DMS79 treated with DMSO at 0.1 percent for 48 hours (cell line): ENCODE measurements at places on chromosomes 3 and 15.
A peak's percentile ranks its signal among the peaks of the same experiment; 100 is the strongest.

DNA sequence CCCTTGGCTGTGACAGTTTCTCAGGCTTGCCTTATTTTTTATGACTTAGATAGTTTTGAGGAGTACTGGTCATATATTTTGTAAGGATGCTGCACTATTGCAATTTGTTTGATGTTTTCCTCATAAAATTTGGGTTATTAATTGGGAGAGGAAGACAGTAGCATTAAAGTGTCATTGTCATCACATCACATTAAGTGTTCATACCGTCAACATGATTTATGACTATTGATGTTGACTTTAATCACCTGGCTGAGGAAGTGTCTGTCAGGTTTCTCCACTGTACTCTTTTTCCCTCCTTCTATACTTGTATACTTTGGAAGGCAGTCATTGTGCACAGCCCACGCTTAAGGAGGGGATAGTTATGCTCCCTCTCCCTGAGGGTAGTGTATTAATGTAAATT is 26.9 kb downstream of the TRIM69 start:
- DNase-seq: no peak

GRCh38 chr15:100801256-100801900 is 78.3 kb upstream of the ALDH1A3 start:
- DNase-seq: no peak

- no peak for DNase-seq
Observed at GRCh38 chr3:195774917-195775316, 36.8 kb downstream of the MUC4 start.

- DNase-seq: no peak
Observed at GRCh38 chr15:76172782-76173181, 113.0 kb downstream of the TMEM266 start.

GRCh38 chr15:67512140-67512539 is 8.8 kb upstream of the C15orf61 start:
- no peak for DNase-seq

DNA sequence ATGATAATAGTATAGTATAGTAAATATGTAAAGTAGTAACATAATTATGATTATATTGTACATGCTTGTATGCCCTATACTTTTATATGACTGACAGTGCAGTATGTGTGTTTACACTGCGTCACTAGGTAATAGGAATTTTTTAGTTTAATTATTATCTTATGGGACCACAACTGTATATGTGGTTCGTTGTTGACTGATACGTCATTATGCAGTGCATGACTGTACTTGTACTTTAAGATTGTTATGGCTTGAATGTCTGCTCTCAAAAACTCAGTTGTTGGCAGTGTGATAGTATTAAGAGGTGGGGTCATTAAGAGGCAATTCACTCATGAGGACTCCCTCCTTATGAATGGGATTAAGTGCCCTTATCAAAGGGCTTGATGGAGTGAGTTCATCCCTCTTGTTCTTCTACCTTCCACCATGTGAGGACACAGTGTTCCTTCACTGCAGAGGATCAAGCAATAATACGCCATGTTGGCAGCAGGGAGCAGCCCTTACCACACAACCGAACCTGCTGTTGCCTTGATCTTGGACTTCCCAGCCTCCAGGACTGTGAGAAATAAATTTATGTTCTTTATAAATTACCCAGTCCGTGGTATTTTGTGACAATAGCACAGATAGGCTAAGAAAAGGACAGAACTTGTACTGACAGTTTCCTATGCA is 152.2 kb downstream of the NEK11 start:
- peak; percentile 22 for DNase-seq

GRCh38 chr3:159761369-159761768 is 227.3 kb upstream of the IL12A start:
- no peak for DNase-seq

GRCh38 chr3:38739396-38739689 is 76.7 kb downstream of the SCN10A start:
- no peak for DNase-seq

DNA sequence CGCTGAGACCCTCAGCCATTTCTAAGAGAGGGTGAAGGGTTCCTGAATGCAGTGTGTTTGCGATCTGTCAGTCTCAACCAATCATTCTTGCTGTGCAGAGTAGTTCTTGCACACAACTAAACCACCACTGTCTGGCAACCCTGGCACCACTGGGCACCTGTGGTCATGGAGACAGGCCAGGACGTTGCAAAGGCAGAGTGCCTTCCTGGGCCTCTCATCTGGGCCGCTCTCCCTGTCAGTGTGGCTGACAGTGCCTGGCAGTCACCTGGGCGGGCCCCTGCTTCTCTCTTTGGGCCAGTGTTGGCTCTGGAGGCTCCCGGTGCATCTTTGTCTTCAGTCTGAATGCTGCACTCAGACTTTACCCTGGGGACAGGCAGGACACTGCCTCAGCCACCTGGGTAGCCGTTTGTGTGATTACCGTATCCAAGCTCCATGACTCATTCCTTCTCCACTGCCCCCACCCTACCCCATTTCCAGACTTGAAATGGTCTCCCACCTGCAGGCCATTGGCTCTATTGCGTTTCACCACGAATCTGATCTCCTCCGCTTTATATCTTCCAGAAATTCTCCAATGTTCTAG is 104.6 kb upstream of the KLF13 start:
- no peak for DNase-seq

DNA sequence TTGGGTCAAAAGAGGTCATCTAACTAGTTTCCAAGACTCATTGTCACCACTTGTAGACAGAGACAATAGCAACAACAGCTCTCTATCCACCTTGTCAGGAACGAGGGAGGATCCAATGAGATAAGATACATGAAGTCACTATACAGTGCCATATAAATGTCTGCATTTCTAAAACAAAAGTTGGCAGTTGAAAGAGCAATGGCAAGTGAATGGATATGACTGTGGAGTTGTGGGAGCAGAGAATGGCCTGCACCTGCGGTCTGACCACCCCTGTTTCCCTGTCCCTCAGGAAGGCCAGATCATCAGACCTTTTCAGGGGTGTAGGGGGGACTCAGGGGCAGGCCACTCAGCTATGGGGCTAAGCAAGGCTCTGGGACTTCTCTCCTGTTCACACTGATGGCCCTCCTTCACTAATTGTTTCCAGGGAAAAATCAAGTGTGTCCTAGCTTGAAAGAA is 40.7 kb upstream of the PSMD6 start:
- no peak for DNase-seq

- peak; percentile 61 for DNase-seq
Observed at GRCh38 chr3:127535901-127536829, 54.4 kb downstream of the TPRA1 start.

- no peak for DNase-seq
Observed at GRCh38 chr15:29046281-29046810, 160.6 kb downstream of the APBA2 start.

GRCh38 chr3:53842436-53843194 is 3.6 kb downstream of the CHDH start:
- DNase-seq: no peak

DNA sequence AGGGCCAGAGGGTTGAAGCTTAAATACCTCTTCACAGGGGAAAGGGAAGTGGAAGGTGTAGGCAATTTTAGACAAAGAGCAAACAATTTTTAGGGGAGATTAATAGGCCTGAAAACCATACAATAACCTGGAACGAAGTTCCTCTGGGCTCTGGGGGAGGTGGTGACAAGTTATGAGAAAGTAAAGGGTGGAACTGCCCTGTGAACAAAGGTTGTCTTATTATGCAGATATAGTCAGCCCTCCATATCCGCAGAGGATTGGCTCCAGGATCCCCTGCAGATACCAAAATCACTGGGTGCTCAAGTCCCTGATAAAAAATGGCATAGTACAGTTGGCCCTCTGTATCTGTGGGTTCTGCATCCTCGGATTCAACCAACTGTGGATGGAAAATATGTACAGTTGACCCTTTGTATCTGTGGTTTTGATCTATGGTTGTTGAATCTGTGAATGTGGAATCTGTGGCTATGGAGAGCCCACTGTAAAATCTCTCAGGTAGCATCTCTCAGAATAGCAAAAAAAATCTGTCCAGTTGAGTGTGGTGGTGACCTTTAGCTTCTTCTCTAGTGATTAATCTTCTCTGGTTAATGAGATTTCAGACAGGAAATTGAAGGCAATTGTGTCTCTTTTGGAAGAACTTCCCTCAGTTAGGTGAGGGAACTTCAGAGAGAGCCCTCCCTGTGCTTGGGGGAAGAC is 40.2 kb downstream of the CLEC3B start:
- no peak for DNase-seq

DNA sequence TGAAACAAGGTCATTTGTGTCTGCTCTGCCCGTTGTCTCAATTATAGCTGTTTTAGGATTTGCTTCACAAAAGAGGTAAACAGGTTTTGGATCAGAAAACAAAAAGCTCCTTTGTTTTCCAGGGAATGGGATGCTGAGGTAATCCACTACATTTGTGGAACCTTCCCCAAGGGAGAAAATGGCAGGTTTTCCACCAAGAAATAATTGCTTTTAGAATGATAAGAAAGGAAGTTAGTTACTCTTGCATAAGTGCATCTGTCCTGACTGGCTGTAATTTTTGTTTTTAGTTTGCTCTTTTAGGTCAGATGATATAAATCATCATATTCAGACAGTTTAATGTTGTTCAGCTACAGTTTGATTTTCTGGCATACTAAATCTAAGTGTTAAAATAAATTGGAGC is 198.5 kb upstream of the COL8A1 start:
- no peak for DNase-seq

DNA sequence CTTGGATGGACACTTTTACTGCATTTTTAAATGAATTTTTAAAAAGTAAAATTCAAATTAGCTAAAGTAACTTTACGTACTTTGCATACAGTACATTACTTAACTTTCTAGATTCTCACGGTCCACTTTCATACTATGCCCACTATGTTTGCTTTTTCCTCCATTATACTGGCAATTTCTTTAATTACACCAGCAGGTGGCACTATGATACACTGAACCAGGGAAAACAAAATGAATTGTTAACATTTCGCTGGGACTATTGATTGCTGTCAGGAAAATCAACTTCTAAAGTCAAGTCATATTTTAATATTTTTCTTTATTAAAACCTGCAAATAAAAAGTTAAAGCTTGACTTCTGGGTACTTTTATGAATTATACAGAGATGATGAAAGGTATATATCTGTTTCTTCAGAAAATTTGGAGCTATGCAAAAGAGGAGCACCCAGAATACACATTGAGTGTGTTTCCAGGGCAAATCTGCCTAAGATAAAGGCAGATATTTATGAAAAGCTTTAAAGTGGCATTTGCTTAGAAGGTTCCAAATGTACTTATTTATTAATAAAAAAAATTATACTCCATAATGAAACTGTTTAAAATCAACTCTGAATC is 21.8 kb upstream of the POU1F1 start:
- peak; percentile 4 for DNase-seq

GRCh38 chr15:58738046-58738707 is 11.3 kb downstream of the ADAM10 start:
- no peak for DNase-seq

DNA sequence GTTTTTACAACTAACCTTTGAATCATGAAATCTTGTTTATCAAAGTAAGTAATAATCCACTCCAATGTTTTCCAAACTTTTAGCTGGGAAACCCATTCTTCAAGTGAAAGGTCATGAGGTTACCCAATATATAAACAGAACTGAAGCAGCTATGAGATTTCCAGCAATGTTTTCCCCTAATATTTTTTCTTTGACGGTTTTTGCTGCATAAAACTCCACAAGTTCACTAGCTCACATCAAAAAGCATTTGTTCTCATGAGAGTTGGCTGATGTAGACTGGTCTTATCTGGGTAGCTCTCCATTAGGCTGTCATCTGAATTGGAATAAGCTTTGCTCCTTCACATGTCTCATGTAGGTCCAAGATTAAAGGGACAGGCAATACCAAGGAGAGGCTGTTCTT is 241.2 kb upstream of the LRRC3B start:
- DNase-seq: no peak

- DNase-seq: no peak
Observed at GRCh38 chr15:67133026-67133425, 67.6 kb downstream of the SMAD3 start.

- DNase-seq: no peak
Observed at GRCh38 chr3:134708671-134709070, 57.8 kb upstream of the KY start.

- no peak for DNase-seq
Observed at GRCh38 chr3:71062037-71062932, 521.2 kb downstream of the FOXP1 start.

DNA sequence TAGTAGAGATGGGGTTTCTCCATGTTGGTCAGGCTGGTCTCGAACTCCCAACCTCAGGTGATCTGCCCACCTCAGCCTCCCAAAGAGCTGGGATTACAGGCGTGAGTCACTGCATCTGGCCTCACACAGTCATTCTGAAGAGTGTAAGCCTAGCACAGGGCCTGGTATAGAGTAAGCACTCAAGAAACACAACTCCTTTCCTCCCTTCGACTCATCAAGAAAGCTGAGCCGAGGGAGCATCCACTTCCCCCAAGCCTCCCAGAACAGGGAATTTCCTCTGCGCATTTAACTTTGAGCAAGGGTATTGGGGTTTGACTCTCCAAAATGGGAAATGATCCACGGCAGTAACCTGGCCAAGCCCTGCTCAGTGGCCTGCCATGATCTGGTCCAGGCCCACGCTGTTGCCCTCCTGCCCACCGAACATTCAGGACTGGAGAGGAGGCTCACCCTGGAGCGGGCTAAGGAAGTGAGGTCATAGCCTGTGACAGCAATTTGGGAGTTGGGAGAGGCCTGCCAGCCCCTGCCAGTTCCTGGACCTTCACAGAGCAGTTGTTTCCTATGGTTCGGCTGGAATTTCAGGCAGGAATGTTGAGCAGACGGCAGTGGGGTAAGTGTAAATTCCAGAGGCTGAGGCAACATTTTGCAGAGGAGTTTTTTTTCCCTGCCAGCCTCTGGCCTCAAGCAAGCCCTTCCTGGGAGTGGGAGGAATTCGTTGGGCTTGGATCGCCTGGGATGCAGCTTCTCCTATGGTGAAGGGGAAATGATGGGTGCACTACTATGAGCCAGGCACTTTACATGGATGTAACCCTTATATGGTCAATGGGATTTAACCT is 21.2 kb upstream of the SMAD3 start:
- DNase-seq: no peak

DNA sequence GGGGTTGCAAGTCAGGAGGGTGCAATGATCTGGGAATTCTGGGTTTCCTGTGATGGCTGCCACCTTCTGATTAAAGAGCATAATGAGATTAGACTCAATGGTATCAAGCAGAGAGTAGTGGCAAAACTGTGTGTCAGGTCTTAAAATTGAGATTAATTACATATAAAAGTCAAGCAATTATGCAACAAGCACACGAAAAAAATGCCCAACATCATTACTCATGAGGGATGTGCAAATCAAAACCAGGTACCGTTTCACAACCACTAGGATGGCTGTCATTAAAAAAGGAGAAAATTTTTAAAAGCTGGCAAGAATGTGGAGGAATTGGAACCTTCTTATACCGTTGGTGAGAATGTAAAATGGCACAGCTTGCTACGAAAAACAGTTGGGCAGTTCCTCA is 205.0 kb downstream of the OSBPL10 start:
- no peak for DNase-seq
